ENCODE measurements at places on chromosomes 2 and 18. TPM values are rescaled to one million over a fixed set of nuclear protein-coding genes. Genes with fewer than 3 reads are reported as not detected.

C1GALT1C1L gene
- not detected for total RNA-seq

TUBB8B gene
- 0.72 TPM for total RNA-seq

ZNF385B gene
- total RNA-seq = 3.0 TPM

DNA sequence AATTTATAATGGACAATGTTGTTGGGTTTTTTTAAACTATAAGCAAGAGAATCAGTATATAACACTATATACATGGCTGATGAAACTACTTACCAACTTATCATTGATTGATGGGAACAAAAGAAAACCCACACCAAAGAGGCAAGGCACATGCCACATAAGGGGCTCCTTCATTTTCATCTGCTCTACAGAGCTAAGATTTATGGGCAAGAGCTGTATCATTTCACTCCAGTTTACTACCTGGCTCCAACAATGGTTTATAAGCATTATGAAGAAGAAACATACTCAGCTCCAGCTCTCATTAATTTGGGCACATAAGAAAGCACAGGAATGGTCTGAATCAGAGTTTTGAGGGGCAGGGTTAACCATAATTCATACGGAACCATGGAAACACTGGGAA is 283.3 kb downstream of the AGPS start:
- H3K36me3 ChIP-seq = no peaks in the 10 kb centered on the region
- H3K27ac ChIP-seq = no peak overlapping the region
- H3K4me1 ChIP-seq = no peaks in the 10 kb centered on the region
- no peak overlapping the region for H3K4me3 ChIP-seq
- H3K27me3 ChIP-seq = peaks cover 6% of the 10 kb centered on the region

GRCh38 chr2:73651591-73652230 is 9.5 kb upstream of the NAT8 start:
- no peaks in the 10 kb centered on the region for H3K27me3 ChIP-seq
- H3K4me3 ChIP-seq = no peak overlapping the region

GRCh38 chr2:160868891-160869290 is 291.3 kb upstream of the TANK start:
- H3K36me3 ChIP-seq = no peaks in the 10 kb centered on the region
- H3K4me1 ChIP-seq = no peaks in the 10 kb centered on the region
- no peaks in the 10 kb centered on the region for H3K27me3 ChIP-seq

GRCh38 chr2:159093497-159093896 is 125.1 kb downstream of the TANC1 start:
- DNase-seq = no peak
- no peaks in the 10 kb centered on the region for H3K27me3 ChIP-seq
- no peaks in the 10 kb centered on the region for H3K4me1 ChIP-seq
- H3K36me3 ChIP-seq = peaks cover 4% of the 10 kb centered on the region
- no peak overlapping the region for H3K27ac ChIP-seq

DNA sequence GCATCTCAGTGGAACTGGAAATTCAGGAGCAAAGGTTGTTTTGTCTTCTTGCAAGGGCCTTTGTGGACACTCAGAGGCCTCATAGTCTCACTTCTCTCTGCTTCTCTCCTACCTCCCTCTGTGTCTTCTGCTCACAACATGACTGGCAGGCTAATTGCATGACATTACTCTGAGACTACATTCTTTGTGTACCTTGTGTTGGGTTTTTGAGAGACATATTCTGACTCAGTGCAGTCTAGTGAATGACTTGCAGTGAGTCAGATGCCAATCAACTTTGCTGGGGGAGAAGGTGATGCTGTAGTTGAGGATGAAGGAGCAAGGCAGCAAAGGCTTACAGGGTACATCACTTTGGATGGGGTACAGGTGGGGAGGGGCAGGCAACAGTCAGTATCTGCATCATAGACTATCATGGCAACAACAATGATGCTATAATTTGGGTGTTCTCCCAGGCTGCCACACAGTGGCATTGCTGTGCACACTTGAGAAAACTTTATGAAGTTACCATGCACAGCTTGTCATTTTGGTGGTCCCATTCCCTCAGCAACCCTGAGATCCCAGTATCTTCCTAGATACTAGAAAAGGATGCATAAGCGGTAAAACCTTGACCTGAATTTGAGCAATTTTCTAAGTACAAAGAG is 69.3 kb upstream of the SLC16A14 start:
- H3K4me3 ChIP-seq = no peak overlapping the region
- DNase-seq = no peak
- H3K36me3 ChIP-seq = peaks cover 26% of the 10 kb centered on the region
- no peaks in the 10 kb centered on the region for H3K27me3 ChIP-seq
- H3K4me1 ChIP-seq = no peaks in the 10 kb centered on the region

All from H9 (cell line).